Dorsolateral prefrontal cortex (tissue), 122 donors: ENCODE measurements at places on chromosomes 5 and 9.
A peak's percentile ranks its signal among the peaks of the same experiment; 100 is the strongest.

DNA sequence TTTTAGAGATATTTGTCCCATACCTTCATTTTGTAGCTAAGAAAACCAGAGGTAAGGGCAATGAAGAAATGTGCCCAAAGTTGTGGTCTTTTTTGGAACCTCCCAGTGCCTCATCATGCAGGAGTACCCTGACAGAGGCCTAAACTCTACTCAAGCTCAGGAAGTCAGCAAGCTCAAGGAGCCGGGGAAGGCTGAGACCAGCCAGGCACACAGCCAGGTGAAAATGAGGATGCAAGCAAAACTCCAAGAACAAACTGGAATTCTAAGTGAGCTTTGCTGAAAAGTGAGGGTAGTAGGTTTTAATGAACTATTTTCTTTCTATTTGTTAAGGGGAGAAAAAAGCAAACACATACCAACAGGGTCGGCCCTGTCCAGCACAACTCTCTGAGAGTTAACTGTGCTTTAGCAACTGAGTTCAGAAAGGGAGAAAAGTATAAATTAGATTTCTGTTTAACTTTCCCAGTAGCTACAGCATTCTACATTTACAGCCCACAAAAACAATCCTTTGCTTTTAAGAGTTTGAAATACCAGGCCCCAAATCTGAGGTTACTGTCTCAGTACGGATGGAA is 146.4 kb downstream of the GNAQ start:
- no peak for DNase-seq

- DNase-seq: no peak
Observed at GRCh38 chr9:120892748-120893610, 16.0 kb upstream of the PHF19 start.

GRCh38 chr9:38389313-38389712 is 3.2 kb upstream of the ALDH1B1 start:
- DNase-seq: no peak

GRCh38 chr9:70933321-70933720 is 188.1 kb downstream of the TRPM3 start:
- no peak for DNase-seq

GRCh38 chr9:132018957-132019405 is 60.7 kb downstream of the MED27 start:
- peak; percentile 49 for DNase-seq

DNA sequence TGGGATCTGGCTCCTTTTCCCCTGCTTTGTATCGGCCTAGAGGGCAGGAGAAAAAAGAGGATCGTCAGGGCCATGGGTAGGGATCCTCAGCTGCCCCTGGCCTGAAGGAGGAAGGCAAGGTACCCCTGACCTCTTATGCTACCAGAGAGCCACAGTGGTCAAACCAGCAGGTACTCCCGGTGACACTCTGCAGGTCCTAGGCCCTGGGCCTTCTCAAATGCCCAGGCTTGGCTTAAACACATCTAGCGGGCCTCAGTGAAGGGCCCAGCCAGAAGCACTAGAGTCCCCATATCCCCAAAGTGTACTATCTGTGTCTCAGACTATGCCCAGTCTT is 3.5 kb downstream of the IRF1 start:
- DNase-seq: no peak

- DNase-seq: no peak
Observed at GRCh38 chr5:153959134-153959957, 79.4 kb downstream of the FAM114A2 start.

DNA sequence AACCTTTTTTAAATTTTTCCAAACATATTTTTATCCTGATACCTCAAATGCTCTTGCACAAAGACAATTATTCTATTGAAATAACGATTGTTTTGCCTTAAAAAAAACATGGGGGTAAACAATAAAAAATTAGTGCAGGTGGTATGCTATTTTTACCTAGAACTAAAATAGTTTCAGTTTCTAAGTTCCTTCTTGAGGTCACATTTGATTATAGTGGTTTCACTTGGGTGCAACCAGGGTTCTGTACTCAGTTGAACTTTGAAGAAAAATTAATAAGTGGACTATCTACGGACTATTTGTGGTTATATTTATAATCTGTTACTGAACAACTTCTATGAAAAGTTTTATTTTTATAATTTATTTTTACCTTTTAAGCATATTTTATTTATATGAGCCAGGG is 387.1 kb upstream of the IZUMO3 start:
- no peak for DNase-seq

- no peak for DNase-seq
Observed at GRCh38 chr9:105311306-105311705, 66.9 kb downstream of the SLC44A1 start.

GRCh38 chr5:2903451-2904395 is 152.2 kb upstream of the IRX2 start:
- no peak for DNase-seq

- no peak for DNase-seq
Observed at GRCh38 chr9:96148634-96149532, 153.1 kb downstream of the HSD17B3 start.

DNA sequence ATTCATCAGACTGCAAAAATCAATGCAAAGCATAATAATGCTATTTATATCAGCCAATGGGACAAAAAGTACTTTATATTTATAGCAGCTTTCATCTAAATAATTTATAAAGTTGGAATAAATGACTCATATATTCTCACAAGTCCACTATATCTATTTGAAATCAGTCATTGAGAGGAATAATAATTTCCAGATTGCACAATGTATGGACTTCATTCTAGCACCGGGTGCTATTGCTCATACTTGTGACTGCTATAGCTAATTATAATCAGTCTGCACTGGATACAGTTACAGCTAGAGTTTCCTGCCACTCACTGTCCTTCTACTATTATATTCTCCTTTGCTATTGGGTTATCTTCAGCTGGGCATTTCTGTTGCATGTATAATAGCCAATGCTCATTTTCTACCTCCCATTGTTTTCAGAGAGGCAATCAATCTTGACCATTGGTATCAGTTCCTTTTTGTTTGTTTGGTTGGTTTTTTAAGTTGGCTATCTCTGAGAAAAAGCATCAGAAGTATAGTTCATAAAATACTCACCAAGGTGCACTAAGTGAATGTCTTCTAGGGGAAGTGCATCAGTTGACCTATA is 1.9 kb downstream of the CDH18 start:
- DNase-seq: no peak

DNA sequence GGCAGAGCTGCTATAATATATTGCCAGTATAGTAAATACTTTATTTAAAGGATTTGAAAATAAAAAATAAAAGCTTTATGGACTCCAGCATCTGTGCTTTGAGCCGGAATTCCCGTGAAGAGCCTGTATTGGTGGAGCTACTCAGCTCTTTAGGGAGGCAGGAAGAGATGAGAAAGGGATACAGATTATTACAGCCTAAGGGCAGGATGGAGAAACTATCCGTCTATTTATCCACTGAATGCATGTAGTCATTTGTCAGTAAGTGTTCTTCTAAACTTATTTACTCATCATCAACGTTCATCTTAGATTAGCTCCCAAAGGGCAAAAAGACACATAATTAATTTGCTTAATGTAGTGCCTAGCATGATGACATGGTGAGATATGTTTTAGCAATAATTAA is 48.4 kb downstream of the SLC1A1 start:
- DNase-seq: no peak

- no peak for DNase-seq
Observed at GRCh38 chr9:137445930-137446431, 4.8 kb upstream of the ENTPD8 start.

- DNase-seq: no peak
Observed at GRCh38 chr5:72478684-72479083, 28.5 kb downstream of the ZNF366 start.

GRCh38 chr9:20848490-20848889 is 164.4 kb downstream of the FOCAD start:
- no peak for DNase-seq

DNA sequence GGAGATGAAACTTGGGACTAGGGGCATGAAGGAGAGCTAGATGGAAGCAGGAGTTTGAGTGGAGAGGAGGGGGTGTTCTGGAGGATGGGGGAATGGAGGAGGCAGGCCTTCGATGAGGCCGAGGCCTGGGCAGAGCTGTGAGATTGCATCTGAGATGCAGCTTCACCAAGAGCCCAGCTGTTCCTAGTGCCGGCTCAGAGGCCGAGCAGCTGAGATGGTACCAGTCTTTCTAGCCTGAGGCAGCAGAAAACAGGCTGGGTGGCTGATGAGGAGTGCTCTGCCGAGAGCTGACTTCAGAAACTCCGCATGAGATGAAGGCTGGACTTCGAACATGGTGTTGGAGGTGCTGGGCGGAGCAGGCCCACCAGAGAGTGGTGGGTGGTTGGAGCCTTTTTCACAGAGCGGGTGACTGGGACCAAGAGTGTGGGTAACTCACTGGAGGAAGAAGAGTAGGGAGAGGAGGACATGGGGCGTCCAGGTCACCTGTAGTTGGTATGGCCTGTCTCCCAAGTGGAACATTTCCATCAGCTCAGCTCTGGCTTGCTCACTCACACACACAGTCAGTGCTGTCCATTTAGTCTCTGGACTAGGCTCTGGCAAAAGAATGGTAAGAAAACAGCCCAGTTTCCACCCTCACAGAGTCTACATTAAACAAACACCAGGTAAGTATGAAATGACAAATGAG is 54.7 kb downstream of the TMOD1 start:
- DNase-seq: no peak

DNA sequence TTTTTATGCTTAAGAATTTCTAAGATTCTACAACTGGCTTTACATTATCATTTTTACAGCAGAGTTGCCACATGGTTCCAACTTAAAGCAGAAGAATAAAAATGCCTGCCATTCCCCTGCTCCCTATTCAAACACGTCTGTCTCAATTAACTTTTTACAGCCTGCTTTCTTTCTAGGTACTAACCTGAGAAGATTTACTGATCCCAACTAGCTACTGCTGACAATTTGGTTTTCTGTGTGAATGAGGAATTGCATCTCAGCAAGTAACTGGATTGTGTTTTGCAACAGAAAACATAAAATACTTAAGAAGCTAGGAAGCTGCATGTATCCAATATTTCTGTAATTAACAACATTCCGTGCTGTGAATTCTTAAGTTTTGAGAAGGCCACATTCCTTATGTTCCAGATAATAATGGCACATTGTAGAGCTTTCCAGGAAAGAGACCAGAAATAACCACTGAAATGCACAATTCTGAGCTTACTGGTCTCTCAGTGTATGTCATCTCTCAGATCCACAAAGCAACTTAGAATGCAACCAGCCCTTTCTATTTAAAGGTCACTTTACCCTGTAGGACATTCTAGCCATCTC is 306.8 kb upstream of the NMUR2 start:
- no peak for DNase-seq

- no peak for DNase-seq
Observed at GRCh38 chr9:70868661-70869652, 252.5 kb downstream of the TRPM3 start.

- DNase-seq: peak; percentile 94
Observed at GRCh38 chr9:134449180-134449916, 123.1 kb downstream of the RXRA start.

- DNase-seq: no peak
Observed at GRCh38 chr5:113761594-113761993, 248.1 kb downstream of the YTHDC2 start.

- no peak for DNase-seq
Observed at GRCh38 chr9:132502480-132502879, 79.9 kb upstream of the BARHL1 start.

DNA sequence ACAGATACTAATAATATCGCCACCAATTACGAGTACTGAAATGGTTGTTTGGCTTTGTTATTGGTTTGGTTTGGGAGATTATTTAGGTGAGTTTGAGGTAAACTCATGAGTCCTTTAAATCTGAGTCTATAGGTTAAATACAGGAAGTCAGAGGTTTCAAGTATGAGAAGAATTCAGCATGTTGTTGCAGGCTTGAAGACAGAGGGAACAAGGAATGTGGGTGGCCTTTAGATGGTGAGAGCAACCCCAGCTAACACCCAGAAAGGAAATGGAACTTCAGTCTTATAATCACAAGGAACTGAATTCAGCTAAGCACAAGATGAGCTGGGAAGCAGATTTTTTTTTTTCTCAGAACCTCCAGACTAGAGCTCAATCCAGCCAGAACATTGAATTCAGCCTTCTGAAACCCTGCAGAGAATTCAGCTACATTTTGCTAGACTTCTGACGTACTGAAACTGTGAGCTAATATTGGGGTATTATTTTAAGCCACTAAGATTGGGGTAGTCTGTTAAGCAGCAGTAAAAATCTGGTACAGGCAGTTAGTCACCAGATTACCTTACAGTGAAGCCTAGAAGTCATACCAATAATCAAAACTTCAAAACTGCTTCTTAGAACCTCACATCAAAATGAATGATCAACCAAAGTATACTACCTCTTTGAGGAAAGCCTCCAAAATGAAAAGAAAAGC is 216.0 kb upstream of the PUM3 start:
- DNase-seq: no peak

- DNase-seq: no peak
Observed at GRCh38 chr9:74662674-74663073, 165.5 kb downstream of the RORB start.

GRCh38 chr9:93043122-93043521 is 15.4 kb upstream of the SUSD3 start:
- no peak for DNase-seq

DNA sequence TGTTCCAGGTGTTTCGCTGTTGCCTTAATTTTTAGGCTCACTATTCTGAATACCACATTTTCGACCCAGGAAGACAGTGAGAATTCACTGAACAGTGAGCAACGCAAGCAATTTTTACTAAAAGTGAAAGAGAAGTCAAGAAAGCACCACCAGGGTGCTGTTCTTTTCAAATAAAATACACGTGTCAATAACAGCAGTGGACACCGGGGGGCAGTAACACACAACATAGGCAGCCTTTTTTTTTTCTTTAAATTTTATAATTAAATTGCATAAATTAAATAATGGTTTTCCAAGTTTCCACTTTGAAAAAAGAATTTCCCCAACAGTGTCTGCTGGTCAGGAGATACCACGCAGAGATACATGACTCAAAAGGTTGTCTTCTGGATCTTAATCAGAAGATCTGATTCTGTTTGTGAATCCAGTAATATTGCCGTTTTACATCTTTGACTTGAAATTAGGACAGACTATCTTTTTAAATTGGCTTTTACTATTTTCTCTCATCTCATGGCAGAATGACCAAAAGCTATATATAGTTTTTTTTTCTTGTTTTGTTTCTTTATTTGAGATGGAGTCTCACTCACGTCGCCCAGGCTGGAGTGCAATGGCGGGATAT is 47.1 kb upstream of the SH3GL2 start:
- peak; percentile 74 for DNase-seq

- DNase-seq: no peak
Observed at GRCh38 chr9:79630521-79631403, 59.0 kb downstream of the TLE4 start.

DNA sequence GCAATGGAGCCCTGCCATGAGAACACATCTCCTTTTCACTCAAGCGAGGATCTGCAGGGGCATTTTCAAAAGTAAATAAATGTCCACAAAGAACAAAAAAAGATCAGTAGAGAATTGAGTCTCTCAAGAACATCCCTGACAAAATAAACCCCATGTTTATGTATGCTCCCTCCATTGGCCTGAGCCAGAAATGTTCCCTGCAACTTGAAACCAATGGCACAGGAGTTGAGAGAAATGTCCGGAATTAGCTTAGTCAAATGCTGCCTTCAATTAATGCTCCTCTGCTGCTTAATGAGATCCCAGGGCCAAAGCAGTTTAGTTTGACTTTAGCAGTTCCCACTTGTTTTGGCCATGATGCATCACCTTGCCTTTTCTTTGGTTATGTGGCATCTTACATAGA is 238.3 kb downstream of the EBF1 start:
- no peak for DNase-seq
